ENCODE measurements at places on chromosomes 7 and 10. TPM values are rescaled to one million over a fixed set of nuclear protein-coding genes. Genes with fewer than 3 reads are reported as not detected.

STEAP1B gene
- not detected for polyA plus RNA-seq

SLC29A4 gene
- 6.8 TPM for polyA plus RNA-seq

DNA sequence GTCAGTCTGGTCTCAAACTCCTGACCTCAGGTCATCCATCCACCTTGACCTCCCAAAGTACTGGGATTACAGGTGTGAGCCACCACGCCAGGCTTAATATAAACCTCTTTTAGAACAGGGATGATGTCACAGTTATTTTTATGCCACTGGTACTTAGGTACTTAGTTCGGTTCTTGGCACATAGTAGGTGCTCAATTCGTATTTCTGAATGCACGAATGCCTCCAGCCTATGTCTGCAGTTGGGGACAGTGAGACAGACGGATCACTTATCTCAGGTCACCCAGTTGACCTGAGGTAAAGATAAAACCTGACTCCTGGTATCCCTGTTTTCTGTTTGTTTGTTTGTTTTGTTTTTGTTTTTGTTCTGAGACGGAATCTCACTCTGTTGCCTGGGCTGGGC, 6.1 kb upstream of the NAT16 start:
- no peak for DNase-seq

DNA sequence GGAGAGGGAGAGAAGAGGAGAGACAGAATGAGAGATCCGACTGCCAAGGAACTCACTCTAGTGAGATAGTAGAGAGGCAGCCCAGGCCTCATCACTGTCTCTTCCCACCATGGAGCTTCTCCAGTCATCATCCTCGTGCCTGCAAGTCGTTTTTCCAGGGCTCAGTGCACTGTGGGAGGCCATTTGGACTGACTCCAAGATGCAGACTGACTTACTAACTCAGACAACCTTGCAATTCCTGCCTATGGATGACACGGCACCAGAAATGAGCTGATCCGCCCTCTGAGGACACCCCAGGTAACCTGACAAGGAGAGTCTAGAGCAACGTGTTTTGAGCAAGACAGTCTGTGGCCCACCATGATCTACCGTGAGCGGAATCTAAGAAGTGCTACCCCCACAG, 154.9 kb downstream of the GLI3 start:
- no peak for DNase-seq

DNA sequence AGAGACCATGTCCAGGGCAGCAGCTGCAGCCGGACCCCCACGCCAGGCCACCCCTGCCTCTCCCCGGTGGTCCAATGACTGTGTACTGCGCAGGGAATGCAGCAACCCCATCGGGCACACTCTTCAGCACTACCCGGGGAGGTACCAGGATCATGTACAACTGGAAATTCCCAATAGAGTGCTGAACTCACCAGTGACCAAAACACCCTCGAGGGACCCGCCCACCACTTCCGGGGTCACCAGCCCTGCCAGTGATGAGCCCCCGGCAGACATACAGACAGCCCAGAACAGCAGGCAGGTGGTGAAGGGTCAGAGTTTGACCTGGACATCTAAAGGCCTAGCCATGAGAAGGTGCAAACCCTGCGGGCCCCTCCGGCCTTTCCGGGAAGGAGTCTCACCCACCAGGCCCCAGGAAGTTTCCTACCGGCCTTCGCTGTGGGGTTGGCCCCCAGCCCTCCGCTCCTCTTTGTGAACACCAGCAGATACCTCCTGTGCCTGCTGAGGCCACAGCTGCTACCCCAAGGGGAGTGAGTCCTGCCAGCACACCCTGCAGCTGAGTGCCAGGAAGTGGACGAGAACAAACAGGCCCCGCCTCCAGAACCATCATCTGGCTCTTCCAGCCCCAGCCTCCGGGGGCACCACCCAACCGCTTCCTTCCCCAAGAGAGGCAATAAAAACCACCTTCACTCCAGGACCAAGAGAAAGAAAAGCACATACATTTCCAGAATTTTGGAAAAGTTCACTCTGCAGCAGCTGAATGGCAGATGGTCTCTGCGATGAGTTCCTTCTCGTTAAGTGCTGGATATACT, 5.0 kb upstream of the ANKRD61 start:
- no peak for DNase-seq

DNA sequence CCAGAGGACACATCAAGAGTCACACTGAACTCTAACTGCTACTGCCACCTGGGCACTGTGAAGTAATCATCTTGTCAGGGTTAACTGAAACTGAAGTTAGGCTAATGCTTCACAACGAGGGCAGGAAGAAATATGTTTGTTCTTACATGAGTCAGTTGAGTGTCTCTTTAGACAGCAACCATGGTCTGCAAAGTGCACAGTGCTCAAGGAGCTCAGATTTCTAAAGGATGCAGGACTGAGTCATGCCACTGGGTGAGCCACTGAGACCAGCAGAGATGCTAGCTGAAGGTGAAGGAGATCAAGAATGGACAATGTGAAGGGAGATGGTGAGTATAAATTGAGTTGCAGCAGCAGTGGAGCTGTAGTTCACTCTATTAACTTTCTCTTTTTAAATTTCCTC, 76.0 kb upstream of the CTTNBP2 start:
- DNase-seq, result no peak

All from kidney (tissue), 22 donors.